Cortex of kidney (tissue), 1 donor: ENCODE measurements at places on chromosomes 6 and 20.

GRCh38 chr6:31037169-31037568, 26.9 kb downstream of the MUC22 start:
- DNase-seq, result no peak

GRCh38 chr6:91695221-91695620, 1108.3 kb upstream of the MAP3K7 start:
- no peak for DNase-seq

DNA sequence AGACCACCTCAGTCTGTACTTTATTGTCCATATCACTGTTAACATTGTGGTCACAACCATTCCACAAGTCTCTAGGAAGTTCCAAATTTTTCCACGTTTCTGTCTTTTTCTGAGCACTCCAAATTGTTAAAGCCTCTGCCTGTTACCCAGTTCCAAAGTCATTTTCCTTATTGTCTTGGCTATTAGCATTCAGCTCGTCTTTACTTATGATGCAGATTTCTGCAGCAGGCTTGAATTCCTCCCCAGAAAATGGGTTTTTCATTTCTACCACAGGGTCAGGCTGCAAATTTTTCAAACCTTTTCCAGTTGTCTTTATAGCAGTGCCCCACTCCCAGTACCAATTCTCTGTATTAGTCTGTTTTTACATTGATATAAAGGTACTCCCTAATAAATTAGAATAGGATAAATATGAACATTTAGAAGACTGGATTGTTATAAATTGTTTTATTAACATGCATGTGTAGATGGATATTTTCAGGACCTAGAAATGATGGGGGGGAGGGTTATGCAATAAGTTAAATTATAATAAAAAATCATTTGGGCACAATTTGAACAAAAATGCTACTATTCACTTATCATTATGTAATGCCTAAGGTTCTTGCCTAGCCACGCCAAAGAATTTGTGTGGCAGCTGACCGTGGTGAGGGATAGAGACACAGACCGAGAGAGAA, 595.3 kb upstream of the ADGRB3 start:
- no peak for DNase-seq

- no peak for DNase-seq
Measured at GRCh38 chr6:120604510-120604909, 729.8 kb downstream of the TBC1D32 start.

DNA sequence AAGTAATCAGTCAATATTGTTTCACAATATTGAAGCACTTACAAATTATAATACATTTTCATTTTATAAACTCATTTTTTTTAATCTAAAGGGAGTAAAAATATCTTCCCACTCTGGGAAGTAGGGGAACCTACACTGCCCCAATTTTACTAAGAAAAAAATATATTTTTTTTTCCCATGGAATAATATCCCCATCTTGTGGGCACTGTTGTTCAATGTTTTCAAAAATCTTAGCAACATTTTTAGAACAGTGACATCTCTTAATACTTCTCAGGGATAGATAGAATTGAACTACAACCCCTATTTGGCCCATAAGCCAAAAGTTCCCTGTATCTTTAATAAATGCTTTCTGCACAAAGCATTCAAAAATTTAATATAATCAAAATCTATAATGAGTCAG, 42.9 kb downstream of the ARHGAP18 start:
- no peak for DNase-seq

DNA sequence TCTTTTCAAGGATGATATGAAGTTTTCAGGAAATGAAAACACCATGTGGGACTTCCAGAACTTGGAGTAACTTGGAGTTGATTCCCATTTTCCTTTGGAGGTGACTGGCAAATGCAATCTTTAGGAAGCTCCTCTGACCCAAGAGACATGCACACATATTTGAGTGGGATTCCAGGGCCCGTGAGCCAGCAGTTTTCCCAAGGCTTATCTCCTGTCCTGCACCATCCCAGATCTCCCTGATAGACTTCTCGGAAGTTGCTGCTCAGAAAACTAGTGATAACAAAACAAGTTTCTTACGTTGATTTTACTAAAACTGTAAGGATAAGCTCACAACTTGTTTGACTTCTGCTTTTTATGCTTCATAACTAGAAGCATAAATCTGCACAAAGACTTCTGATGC, 25.6 kb downstream of the SLC35F1 start:
- DNase-seq, result no peak

GRCh38 chr6:121436960-121437850, 1.8 kb downstream of the GJA1 start:
- no peak for DNase-seq

GRCh38 chr20:56827763-56828162, 198.7 kb downstream of the TFAP2C start:
- no peak for DNase-seq

DNA sequence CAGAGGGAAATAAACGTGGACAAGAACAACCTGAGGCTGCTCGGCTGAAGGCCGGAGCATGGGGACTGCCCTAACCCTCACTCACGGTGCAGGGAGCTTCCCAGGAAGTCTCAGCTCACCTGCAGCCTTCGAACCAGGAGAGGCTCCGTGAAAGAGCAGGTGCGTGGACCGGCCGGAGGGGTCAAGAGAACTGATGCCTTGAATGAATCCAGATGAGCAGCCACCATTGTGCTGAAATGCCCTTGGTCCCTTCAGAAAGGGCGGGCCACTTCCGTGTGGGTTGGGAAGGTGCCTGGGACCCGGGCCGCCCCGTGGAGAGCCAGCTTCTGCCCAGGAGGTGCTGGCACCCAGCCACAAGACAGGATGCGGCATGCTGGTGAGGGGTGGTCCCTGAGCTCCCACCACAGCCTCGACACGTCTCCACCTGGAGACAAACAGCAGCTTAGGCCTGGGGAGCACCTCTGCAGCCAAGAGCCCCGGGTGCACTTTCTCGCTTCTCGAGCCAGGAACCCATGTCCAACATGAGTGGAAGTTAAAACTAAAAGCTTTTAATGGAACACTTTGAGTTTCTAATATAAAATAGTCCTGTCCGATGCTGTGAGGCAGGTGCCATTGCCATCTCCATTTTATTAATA, 83.5 kb downstream of the TTLL2 start:
- DNase-seq, result no peak
